Putamen (tissue), 1 donor: ENCODE measurements at places on chromosomes 6 and 20.

- no peak for DNase-seq
These were observed 212.7 kb downstream of the CDKAL1 start for GRCh38 chr6:20746805-20747558.

GRCh38 chr6:89596056-89596455 lies 42.5 kb downstream of the LYRM2 start:
- DNase-seq: no peak

- no peak for DNase-seq
These were observed 30.6 kb upstream of the PIM1 start for GRCh38 chr6:37139230-37139962.

DNA sequence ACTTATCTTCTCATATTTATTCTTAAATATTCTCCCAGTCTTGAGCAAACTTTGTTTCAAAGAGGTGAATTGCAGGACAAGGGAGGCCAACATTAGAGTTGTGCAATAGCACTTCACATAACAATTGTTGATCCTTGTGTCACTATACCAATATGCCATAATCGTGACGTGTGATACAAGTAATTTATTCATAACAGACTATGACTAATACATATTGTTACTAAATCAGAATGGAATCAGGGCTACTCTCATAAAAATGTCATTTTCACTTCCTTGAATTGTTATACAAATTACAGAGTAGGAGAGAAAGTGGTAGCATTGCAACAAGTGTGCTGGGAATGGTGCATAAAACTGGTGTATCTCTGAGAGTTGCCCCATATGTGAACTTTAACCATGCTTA lies 37.2 kb upstream of the PLCB1 start:
- no peak for DNase-seq
